ENCODE measurements at places on chromosomes 12 and 14.

GRCh38 chr14:55103971-55104954 is 24.8 kb upstream of the LGALS3 start:
- peak; percentile 34 for DNase-seq

- DNase-seq = peak; percentile 6
Measured at GRCh38 chr12:48717252-48717695, 767 bp upstream of the CCNT1 start.

DNA sequence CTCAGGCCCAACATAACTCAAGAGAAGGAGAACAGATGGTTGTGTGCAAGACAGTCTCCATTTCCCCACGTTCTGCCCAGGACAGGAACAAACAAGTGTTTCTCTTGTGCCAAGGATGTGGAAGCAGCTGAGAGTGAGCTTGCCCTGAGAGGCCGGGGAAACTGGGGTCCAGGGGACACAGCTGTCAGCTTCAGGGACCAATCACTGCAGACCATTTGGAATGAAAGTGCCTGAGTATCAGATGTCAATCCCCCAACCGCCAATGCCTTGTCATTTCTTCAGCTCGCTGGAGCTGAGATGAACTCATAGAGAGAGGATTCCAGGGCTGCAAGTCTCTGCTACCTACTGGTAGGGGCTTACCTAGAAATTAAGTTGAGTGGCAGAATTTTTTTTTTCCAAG is 71.9 kb upstream of the METAP2 start:
- DNase-seq = no peak

GRCh38 chr14:89284333-89285058 is 132.5 kb downstream of the FOXN3 start:
- peak; percentile 58 for DNase-seq

DNA sequence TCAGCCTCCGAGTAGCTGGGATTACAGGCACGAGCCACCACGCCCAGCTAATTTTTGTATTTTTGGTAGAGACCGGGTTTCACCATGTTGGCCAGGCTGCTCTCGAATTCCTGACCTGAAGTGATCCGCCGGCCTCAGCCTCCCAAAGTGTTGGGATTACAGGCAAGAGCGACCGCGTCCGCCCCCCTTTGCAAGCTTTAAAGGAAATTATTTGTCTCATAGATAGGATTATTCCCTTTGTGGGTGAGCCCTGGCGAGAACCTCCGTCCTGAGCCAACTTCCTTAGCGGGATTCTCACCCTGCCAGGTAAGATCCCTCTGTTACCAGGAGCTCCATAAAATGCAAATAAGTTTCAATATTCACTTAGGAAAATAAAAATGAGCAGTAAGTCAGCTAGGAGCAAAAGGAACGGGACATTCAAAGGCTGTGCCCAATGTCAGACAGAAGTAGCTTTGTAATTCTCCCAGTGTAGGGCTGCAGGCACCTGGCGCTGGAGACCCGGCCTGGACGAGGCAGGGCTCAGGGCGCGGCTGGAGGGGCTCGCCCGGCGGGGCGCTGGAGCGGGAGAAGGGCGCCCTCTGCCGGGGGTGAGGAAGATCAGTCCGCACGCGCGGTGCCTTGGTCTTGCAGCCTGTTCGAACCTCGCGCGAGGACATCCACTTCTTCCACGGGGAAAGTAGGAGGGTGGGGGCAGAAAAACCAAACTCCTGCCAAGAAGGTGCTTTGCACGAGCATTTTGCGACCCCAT is 47.2 kb upstream of the PLXNC1 start:
- DNase-seq = peak; percentile 78

DNA sequence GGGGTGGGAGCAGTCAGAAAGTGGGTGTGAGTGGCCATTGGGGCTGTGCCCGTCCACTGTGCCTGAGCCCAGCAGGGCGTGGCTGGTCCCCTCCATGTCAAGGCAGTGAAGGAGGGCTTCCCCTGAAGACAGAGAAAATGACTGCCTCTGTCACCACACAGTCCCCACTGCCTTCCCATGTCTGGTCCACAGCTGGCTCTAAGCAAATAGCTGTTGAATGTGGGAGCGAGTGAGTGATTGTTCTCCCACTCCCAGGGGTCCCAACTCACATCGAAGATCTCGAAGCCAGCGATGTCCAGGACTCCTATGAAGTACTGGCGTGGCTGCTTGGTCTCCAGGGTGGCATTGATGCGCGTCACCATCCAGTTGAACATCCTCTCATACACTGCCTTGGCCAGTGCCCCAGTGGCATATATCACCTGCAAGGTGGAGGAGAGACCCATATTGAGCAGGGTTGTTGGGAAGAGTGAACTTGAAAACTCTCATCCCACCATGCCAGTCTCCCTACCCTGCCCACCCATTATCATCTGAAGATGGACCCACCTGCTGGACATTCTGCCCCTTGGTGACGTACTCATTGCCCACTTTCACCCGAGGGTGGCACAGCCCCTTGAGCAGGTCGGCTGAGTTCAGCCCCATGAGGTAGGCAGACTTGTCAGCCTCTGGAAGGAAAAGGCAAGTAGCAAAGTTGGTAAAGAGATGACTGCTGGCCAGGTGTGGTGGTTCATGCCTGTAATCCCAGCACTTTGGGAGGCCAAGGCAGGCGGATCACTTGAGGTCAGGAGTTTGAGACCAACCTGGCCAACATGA is 6.6 kb downstream of the MYH7 start:
- no peak for DNase-seq

- no peak for DNase-seq
Measured at GRCh38 chr14:76434220-76434619, 58.3 kb downstream of the ESRRB start.

DNA sequence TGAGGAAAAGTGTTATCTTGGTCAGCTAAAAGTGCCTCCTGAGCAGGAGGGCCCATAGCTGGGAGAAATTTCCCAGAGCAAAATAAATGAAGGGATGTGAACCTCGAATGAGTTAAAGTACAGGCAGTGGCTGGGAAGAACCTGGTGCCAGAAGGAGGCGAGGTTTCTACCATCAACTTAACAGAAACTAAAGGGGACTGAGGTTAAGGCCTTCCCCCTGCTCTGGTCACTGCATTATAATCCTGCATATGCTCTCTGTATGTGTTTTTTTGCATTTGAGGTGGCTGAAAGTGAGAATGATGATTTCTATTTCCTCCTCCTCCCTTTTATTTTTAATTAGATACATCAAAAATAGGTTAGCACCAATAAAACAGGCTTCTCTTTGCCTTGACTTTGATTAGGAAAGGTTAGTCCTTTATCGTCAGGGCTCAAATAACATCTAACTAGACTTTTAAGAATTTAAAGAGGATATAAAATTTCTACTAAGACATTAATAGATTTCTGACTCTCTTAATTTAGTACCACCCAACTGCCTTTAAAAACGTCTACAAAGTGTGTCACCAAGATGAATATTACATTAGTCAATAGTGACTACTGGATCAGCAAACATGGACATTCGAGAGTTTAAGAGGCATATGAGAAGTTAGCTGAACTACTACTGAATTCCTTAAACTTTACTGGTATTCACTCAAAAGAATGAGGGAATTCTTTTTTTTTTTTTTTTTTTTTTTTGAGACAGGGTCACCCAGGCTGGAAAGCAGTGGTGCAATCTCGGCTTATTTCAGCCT is 49.2 kb downstream of the GALNT4 start:
- DNase-seq = peak; percentile 50

DNA sequence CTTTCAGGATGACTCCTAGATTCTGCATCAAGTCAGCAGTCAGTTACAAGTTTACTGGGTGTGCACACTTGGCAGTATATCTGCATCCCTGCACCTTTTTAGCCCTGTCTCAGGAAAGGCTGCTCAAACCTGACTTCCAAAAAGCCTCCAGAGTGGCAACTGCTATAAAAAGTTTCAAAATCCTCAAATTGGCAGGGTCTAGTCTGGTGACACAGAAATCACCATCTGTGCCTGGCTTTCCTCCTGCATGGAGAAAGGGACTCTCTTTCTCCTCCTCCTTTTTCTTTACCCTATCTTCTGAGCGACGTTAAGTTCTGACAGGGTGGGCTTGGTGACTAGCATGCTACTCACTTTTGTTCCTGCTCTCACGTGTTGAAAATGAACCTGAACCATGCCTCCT is 679.5 kb downstream of the C12orf50 start:
- no peak for DNase-seq

- no peak for DNase-seq
Measured at GRCh38 chr12:103672401-103673119, 85.5 kb downstream of the STAB2 start.

GRCh38 chr14:44634692-44635091 is 127.6 kb upstream of the FSCB start:
- DNase-seq = no peak
